NCI-H460 (cell line): ENCODE measurements at places on chromosomes 5 and 9. TPM values are rescaled to one million over a fixed set of nuclear protein-coding genes. Genes with fewer than 3 reads are reported as not detected.
A peak's percentile ranks its signal among the peaks of the same experiment; 100 is the strongest.

DNA sequence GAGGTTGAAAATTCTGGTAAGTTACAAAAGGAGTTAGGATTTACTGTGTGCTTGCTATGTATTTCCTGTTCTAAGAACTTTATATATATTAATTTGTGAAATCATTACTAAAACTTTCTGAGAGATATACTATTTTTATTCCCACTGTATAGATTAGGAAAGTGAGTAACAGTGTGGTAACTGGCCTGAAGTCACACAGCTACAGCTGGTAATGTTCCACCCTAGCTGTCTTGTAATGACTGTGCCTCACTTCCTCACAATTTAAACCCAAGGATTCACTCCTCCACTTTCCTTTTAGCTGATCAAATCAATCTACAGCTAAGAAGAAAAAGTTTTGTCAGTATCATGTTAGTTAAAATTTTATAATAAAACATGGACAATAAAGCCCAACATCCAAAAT lies 278.8 kb downstream of the GAS1 start:
- no peak for DNase-seq

GRCh38 chr5:4453655-4454054 lies 686.5 kb upstream of the ADAMTS16 start:
- no peak for DNase-seq

PIGO gene
- total RNA-seq = 32.2 and 33.9 TPM in 2 replicates

DNA sequence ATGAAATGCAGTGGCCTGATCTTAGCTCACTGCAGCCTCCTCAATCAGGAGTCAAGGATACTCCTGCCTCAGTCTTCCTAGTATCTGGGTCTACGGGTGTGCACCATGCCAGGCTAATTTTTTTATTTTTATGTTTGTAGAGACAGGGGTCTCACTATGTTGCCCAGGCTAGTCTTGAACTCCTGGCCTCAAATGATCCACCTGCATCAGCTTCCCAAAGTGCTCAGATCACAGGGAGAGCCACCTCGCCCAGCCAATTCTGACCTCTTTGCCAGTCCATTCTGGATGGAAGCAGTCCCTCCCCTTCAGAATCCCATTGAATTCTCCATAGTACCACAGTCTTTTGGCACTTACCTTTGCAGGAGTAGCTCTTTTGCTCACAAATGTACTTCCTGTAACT lies 1.7 kb upstream of the CANX start:
- DNase-seq = no peak

GFPT2 gene
- total RNA-seq = 10.6 and 12.5 TPM in 2 replicates

GRCh38 chr9:99222416-99223270 lies 561 bp downstream of the SEC61B start:
- DNase-seq = no peak

GRCh38 chr5:57855831-57856230 lies 373.2 kb upstream of the ACTBL2 start:
- no peak for DNase-seq

GRCh38 chr5:89020926-89021610 lies 138.1 kb upstream of the MEF2C start:
- no peak for DNase-seq

- DNase-seq = no peak
Observed at GRCh38 chr9:134699343-134699740, 57.7 kb downstream of the COL5A1 start.

- no peak for DNase-seq
Observed at GRCh38 chr5:36998578-36998977, 122.0 kb downstream of the NIPBL start.

- no peak for DNase-seq
Observed at GRCh38 chr9:8946461-8946860, 1146.9 kb upstream of the DMAC1 start.

GRCh38 chr9:106324591-106325280 lies 538.2 kb upstream of the ZNF462 start:
- no peak for DNase-seq

DNA sequence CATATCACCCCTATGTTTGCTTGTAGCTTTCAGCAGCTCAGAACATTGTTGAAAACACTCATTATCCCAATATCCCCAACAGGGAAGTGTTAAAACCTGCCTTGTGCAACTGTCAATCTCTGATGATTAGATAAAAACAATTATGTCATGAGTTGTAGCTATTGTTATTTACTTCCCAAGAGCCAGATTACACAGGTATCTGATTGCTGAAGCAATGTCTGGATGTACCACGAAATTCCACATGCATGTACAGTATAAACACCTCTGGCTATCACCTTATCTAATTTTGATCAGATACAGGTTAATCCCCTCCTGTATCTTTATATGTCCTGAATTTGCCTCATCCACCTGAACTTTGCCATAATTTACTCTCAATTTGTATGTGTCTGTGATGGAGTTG lies 38.7 kb downstream of the TMC1 start:
- DNase-seq = no peak

DNA sequence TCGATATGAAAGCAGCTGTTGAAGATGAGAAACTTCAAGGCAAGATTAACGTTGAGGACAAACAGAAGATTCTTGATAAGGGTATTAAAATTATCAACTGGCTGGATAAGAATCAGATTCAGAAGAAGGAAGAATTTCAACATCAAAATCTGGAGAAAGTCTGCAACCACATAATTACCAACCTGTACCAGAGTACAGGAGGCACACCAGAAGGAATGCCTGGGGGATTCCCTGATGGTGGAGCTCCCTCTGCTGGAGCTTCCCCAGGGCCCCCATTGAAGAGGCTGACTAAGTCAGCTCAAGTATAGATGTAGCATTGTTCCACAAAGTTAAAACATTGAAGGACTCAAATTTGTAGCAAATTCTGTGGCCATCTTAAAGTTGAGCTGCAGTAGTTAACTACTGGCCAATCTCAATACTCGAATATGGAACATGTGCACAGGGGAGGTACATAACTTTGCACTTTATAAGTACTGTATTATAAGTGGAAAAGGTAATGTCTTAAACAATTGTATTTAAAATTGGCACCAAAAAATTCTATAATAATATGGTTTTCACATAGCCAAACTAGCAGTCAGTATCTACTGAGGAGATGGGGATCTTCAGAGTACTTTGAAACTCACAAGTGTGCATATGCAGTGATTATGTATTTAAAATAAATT lies 237.5 kb downstream of the CHSY3 start:
- DNase-seq = peak; percentile 54

ZNF354C gene
- total RNA-seq = 1.1 and 1.6 TPM in 2 replicates

GRCh38 chr9:78691542-78691941 lies 394.6 kb downstream of the PSAT1 start:
- DNase-seq = no peak

- DNase-seq = peak; percentile 36
Observed at GRCh38 chr9:130845901-130846481, 10.9 kb downstream of the ABL1 start.

CNTLN gene
- total RNA-seq = 5.8 and 6.4 TPM in 2 replicates

GRCh38 chr9:116404228-116404627 lies 250.6 kb downstream of the PAPPA start:
- no peak for DNase-seq

SMAD5 gene
- 52.9 and 57.9 TPM in 2 replicates for total RNA-seq

DNA sequence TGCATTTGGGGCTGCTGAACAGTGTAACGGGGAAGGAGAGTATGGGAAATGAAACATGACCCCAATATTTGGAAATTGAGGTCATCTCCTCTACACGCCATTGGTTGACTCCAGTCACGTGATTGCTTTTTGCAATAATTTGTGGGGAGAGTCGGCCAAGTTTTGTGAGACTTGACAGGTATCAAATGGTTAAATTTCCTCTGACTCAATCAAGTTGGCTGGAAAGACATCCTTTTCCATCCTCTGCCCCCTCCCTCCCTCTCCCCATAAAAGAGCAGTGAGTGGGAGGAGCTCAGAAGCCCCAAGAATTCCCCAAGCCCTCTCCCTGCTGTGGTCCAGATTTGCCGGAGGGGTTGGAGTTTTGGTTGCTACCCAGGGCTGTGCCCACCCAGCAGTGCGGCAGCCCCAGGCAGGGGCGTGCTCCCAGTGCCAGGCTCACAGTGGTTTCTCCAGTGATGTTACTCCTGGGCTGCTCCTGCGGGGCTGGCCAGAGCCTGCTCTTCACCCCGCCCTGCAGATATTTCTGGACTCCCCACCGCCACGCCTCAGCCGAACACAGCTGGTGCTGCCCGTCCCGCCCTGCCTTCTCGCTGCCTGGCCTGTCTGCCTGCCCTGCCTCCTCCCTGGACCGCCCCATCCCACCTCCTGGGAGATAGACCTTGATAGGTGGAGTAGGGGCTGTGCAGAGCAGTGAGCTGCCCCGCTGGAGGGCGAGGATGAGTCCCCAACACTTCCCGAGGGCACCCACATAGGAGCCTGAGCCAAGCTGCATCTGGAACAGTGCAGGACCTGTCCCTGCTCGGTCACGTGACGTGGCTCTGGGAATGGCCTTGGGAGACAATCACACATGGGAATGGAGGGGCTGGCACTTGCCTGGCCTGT lies 3.4 kb downstream of the COL5A1 start:
- no peak for DNase-seq

LCP2 gene
- total RNA-seq = not detected in 2 replicates

DNA sequence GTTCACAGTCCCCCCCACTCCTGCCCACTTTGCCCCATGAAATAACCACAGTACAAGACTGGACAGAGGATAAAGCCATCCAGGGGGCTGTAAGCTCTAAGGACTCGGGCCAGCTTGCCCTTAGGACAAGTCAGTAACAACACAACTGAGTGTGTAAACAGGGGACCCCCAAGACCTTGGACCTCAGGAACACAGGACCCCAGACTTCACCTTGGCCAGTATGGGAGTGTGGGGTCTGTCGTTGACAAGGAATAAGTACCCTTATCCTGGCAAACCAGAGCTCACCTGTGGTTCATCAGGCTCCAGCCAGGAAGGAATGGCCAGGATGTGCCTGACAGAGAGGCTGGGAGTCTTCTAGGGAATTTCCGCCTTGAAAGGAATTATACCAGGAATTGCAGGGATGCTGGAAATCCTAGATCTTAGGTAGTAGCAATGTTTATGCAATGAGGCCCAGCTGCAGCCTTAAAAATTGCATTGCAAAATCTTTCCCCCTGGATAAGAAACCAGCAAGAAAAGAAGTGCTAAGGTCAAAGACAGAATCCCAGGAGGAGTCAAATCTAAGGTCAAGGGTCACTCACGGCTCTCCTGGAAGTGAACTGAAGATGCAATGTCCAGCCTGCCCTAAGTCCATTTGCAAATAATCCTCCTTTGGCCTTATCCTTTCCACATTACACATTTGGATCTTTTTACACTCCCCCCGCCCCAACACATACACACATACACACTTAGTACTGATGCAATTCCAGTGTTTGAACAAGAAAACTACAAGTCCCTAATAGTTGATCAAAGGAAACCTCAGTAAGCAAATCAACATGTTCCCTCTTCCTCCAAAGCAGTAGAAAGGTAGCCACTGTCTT lies 27.3 kb upstream of the TDRD7 start:
- DNase-seq = no peak

- DNase-seq = no peak
Observed at GRCh38 chr5:79853676-79854418, 137.2 kb downstream of the MTX3 start.

RNF183 gene
- total RNA-seq = 0.32 TPM in 1 of 2 replicates, not detected in the other

SPATA31A3 gene
- total RNA-seq = not detected in 2 replicates

- no peak for DNase-seq
Observed at GRCh38 chr5:89071941-89072331, 189.0 kb upstream of the MEF2C start.

IER5L gene
- total RNA-seq = 31.1 and 40.5 TPM in 2 replicates

NUTM2G gene
- not detected in 2 replicates for total RNA-seq

GPX3 gene
- total RNA-seq = 47.7 and 48.8 TPM in 2 replicates

CRHBP gene
- not detected in 2 replicates for total RNA-seq

- DNase-seq = no peak
Observed at GRCh38 chr9:93318480-93318879, 133.0 kb upstream of the FAM120A start.

- no peak for DNase-seq
Observed at GRCh38 chr9:16092142-16093091, 539.6 kb downstream of the CCDC171 start.

- no peak for DNase-seq
Observed at GRCh38 chr9:68653141-68653595, 51.9 kb upstream of the PIP5K1B start.

DNA sequence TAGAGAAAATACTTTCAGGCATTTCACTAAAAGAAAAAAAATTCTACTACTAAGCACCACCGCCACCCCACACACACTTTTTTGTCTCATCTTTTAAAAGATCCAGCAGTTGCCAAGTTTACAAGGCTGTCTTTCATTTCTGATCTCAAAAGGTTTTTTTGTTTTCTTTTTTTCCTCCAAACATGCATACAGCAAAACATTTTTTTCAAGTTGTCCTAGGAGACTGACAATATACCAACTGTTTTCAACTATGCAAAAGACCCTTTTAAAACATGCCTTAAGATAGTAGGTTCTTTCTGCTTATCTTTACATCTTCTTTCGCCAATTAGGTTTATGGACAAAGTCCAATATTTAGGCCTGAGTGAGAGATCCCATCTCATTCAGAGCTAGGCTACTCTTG lies 65.2 kb downstream of the HMHB1 start:
- no peak for DNase-seq

DNA sequence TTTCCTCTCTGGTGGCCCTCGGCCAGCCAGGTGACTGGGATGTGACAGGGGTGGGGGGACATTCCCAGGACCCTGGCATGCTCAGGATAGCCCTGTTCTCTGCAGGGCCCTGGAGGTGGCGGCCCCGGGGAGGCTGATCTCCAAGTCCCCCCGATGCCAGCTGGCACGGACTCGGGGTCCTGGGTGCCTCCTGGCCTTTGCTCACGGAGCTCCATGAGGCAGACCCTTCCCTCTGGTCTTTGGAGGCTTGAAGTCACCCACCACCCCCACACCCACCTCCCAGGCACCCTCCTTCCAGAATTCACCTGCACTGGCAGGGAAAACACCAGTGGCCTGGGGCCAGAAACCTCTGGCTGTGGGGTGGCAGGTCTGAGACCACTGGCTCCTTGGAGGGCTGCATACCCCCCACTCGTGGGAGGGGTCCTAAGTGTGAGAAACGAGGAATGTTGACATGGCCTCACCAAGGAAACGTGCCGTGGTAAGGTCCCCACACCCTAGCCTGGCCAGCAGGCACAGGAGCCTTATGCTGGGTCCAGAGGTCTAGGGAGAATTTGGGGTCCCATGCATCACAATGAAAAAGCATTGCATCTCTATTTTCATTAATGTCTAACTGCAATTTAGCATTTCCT lies 130.8 kb upstream of the FAM120A start:
- DNase-seq = no peak

DNA sequence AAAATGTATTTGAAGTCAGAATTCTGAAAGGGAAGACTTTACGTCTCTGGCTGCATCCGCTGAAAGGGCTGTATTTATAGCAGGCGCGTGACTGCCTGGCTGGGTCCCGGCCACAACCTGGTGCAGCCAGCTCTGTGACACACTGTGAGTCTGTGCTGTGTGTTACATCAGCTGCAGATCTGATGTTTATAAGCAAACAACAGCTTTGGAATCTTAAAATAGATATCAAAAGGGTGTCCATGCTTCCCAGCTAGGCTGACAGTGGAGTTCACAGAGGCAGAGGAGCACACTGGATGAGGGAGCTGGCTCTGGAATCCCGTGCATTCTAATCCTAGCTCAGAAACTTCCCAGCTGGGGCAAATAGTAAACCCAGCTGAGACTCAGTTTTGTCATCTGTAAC lies 433.4 kb upstream of the BRINP1 start:
- DNase-seq = peak; percentile 65

GRCh38 chr5:128538000-128538249 lies at the start of gene FBN2:
TSS of gene FBN2 (minus strand) at chr5:128538245. CDS start at chr5:128537603, 642 bp downstream.
- no peak for DNase-seq

- DNase-seq = no peak
Observed at GRCh38 chr5:124761010-124761409, 14.6 kb upstream of the ZNF608 start.

SLC36A3 gene
- not detected in 2 replicates for total RNA-seq

LTC4S gene
- 0.81 and 0.87 TPM in 2 replicates for total RNA-seq

TMEM232 gene
- 0.84 and 2.0 TPM in 2 replicates for total RNA-seq

EPB41L4A gene
- 0.10 TPM in 1 of 2 replicates, not detected in the other for total RNA-seq

GRCh38 chr9:113410207-113410864 lies at the start of the genes C9orf43 and POLE3:
TSS of gene C9orf43 (plus strand) at chr9:113410747. CDS start at chr9:113413494, 2,747 bp downstream.
TSS of gene POLE3 (minus strand) at chr9:113410675. CDS start at chr9:113410293, 382 bp downstream.
- peak; percentile 94 for DNase-seq
